ENCODE measurements at places on chromosomes 12 and 14. TPM values are rescaled to one million over a fixed set of nuclear protein-coding genes. Genes with fewer than 3 reads are reported as not detected.

DNA sequence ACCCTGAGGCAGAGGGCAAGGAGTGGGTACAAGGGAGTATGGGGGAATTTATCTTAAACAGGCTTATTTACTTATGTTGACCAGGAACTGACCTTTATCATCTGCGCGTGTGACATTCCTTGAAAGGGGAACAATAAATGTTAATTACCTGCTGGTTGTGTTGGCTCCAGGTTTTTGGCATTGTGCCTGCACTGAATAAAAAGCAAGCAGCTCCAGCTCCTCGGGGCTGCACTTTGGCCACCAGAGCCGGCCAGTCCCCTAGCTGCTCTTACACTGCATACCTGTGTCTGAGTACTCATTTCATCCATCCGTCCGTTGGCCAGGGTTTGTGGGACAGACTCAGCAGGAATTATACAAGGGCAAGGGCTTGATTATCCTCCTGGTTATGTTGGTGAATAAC is 68.8 kb upstream of the GTF2A1 start:
- H3K27me3 ChIP-seq: peaks cover 9% of the 10 kb centered on the region
- H3K4me3 ChIP-seq: no peak overlapping the region
- H3K27ac ChIP-seq: no peak overlapping the region
- DNase-seq: no peak
- no peaks in the 10 kb centered on the region for H3K36me3 ChIP-seq

GRCh38 chr14:24196071-24197055 is 1.1 kb upstream of the TM9SF1 start:
- peaks cover 54% of the 10 kb centered on the region for H3K4me1 ChIP-seq
- H3K36me3 ChIP-seq: peaks cover 56% of the 10 kb centered on the region
- peak overlapping the region; percentile 99 for H3K27ac ChIP-seq
- no peak for DNase-seq

DNA sequence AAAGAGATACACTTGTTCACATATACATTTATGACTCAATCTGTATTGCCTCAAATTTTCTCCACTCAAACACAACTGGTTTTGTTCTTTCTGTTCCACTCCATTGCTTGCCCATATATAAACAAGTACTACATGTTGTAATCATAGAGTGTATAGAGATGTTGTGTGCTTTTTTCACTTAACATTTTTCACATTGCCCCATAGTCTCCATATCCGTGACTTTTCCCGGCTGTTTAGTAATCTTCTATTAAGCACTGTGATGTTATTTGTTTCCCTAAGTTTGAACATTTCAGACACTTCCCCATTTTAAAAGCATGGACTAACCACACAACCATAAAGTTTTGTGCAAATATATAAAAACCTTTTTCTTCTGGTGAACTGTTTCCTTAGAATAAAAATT is 45.5 kb upstream of the PTPRR start:
- no peaks in the 10 kb centered on the region for H3K36me3 ChIP-seq
- H3K4me3 ChIP-seq: no peak overlapping the region
- no peak overlapping the region for H3K27ac ChIP-seq

DNA sequence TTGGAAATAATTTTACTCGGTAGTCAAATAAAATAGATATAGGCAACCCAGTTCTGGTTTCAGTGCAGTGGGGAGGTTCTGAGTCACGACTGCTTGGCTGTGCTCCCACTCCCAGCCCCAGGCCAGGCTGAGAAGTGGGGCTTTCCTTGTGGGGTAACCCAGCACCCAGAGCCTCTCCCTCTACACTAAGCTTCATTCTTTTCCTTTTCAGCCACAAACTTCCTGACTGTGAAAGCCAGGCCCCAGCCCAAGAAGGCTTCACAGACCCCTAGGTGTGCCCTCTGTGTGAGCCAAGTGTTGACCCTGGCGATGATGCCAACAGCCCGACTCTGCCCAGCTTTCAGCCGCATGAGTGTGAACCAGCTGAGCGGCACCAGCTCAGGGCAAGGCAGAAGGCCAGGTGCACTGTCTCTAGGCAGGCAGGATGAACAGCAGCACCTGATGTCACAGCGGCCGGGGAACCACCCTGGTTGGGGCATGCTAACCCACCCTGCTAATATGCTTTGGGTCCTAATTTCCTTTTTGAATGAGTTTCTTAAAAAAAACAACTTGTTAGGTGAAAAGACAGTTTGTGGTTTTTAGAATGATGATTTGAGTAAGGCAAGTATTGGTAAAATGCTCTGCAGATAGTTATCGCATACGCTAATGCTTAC is 42.2 kb upstream of the ATP23 start:
- H3K27me3 ChIP-seq: peaks cover 3% of the 10 kb centered on the region
- H3K27ac ChIP-seq: peak overlapping the region; percentile 92
- H3K4me1 ChIP-seq: peaks cover 54% of the 10 kb centered on the region
- peak overlapping the region; percentile 43 for H3K4me3 ChIP-seq
- no peaks in the 10 kb centered on the region for H3K36me3 ChIP-seq

DNA sequence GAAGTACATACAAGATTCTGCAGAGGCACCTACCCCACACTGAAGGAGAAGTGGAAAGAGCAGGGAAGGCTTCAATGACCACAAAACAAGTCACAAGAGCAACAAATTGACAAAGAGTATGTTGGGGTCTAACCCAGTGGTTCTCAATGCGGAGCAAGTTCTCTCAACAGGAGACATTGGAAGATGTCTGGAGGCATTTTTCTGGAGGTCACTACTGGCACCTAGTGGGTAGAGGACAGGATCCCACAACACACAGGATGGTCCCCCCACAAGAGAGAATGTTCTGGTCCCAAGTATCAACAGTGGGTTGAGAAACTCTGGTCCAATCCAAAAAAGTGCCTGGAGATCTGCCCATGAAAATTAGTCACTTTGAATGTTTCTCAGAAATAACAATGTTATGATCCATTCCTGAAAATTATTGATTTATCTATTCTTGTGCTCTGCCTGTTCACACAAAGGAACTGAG is 3.4 kb downstream of the SSH1 start:
- DNase-seq: no peak
- peaks cover 21% of the 10 kb centered on the region for H3K36me3 ChIP-seq
- H3K27ac ChIP-seq: peak overlapping the region; percentile 38
- H3K4me1 ChIP-seq: peaks cover 46% of the 10 kb centered on the region
- peaks cover 3% of the 10 kb centered on the region for H3K27me3 ChIP-seq

GRCh38 chr12:49776858-49777257 is 35.5 kb downstream of the TMBIM6 start:
- no peak overlapping the region for H3K27ac ChIP-seq
- no peak for DNase-seq
- peaks cover 17% of the 10 kb centered on the region for H3K27me3 ChIP-seq
- peaks cover 13% of the 10 kb centered on the region for H3K4me1 ChIP-seq
- no peak overlapping the region for H3K4me3 ChIP-seq
- H3K36me3 ChIP-seq: no peaks in the 10 kb centered on the region

DNA sequence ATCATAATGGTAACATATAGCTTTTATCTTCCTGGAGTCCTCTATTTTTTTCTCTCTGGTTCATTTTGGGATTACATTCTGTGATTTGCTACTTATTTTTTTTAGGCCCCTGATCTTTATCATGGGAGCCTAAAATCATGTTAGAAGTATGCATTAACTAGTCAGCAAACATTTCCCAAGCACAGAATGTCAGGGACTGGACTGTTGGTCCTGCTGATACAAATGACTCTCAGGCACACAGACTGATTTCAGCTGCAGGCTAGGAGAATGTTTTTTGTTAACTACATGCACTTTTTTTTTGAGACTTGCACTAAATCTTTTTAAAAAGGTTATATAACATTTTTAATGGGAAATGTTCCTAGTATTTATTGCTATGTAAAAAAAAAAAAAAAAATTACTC is 131.1 kb downstream of the ACSS3 start:
- DNase-seq: no peak
- no peaks in the 10 kb centered on the region for H3K27me3 ChIP-seq
- no peaks in the 10 kb centered on the region for H3K4me1 ChIP-seq

- no peaks in the 10 kb centered on the region for H3K27me3 ChIP-seq
- DNase-seq: no peak
- no peak overlapping the region for H3K4me3 ChIP-seq
- H3K36me3 ChIP-seq: no peaks in the 10 kb centered on the region
Observed at GRCh38 chr12:3278681-3279414, 201.7 kb downstream of the TSPAN9 start.

DNA sequence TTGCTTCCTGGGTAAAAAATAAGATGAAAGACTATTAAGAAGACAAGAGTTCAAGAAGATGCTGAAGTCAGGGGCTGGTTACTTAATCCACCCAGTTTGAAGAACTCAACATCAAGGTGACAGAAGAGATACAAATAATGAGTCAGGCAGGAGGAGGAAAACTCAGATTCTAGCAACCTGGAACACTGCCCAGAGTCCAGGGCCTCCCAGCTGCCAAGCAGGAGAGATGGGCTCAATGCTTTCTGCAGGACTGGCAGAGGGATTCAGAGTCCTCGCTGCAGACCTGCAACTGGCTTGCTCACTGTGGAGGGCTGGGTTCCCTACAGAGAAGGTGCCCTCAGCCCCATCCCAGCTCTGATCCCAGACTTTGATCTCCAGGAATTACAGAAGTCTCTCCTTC is 28.6 kb upstream of the CEBPE start:
- H3K4me1 ChIP-seq: no peaks in the 10 kb centered on the region
- peaks cover 13% of the 10 kb centered on the region for H3K27me3 ChIP-seq

GRCh38 chr14:54711812-54712464 is 145.0 kb downstream of the SAMD4A start:
- peak; percentile 35 for DNase-seq
- peaks cover 3% of the 10 kb centered on the region for H3K27me3 ChIP-seq

DNA sequence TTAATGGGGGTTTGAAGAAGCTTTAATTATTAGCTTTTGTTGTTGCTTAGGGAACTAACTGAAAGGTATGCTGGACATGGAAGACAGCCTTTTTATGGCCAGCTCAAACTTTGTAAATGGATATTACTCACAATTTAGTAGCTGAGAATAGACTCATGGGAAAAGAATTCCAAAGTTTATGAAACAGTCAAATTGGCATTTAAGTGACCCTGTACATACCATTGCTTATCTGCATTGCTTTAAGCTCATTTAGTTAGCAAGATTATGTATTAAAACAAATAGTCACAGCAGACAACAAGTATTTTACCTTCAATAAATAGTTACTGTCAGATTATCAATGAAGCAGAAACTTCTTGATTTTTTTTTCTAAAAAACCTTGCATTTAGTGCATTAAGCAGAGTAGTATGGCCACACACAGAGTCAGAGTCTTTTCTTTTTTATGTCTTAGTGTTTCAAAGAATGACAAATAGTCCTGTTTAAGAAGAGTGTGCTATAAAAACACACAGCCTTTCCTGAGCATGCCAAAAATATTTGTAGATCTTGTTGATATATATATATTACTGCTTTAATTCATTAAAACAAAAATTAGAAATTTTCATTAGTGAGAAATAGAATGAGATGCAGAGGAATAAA is 102.2 kb downstream of the TTC6 start:
- H3K4me3 ChIP-seq: no peak overlapping the region
- no peak overlapping the region for H3K27ac ChIP-seq
- H3K27me3 ChIP-seq: no peaks in the 10 kb centered on the region
- no peaks in the 10 kb centered on the region for H3K4me1 ChIP-seq

- no peak for DNase-seq
Observed at GRCh38 chr14:99551034-99551922, 52.7 kb downstream of the CCDC85C start.

DNA sequence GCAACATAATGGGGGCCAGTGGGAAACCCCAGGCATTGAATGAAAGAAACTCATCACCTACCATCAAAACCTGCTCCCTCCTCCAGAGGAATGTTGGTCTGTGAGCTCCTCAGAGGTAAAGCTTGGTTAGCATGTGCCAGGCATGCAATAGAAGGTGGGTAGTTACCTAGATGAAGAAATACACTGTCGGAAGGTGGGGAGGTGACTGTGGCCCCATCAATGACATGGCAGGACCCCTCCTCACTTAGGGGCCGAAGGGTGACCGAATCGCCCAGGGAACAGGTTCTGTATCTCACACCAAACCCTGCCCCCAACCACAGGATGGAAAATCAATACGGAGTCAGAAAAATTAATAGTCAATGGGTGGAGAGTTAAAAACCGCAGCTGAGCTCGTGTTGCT is 135.6 kb downstream of the BCL11B start:
- H3K27me3 ChIP-seq: no peaks in the 10 kb centered on the region
- no peak overlapping the region for H3K27ac ChIP-seq
- H3K36me3 ChIP-seq: no peaks in the 10 kb centered on the region
- H3K4me1 ChIP-seq: peaks cover 18% of the 10 kb centered on the region
- DNase-seq: no peak

DNA sequence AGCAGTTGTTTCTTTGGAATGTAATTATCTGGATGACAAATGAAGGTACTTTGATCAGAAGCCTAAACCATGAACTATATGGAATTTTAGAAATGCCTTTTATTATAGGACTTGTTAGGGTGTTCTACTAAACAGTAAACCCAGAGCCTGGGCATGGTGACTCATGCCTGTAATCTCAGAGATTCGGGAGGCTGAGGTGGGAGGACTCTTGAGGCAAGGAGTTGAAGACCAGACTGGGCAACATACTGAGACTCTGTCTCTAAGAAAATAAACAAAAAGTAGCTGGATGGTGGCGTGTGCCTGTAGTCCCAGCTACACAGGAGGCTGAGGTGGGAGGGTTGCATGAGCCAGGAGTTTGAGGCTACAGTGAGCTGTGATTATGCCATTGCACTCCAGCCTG is 23.9 kb downstream of the PALS1 start:
- no peak for DNase-seq
- H3K36me3 ChIP-seq: no peaks in the 10 kb centered on the region
- no peaks in the 10 kb centered on the region for H3K27me3 ChIP-seq
- peaks cover 8% of the 10 kb centered on the region for H3K4me1 ChIP-seq
- no peak overlapping the region for H3K27ac ChIP-seq

DNA sequence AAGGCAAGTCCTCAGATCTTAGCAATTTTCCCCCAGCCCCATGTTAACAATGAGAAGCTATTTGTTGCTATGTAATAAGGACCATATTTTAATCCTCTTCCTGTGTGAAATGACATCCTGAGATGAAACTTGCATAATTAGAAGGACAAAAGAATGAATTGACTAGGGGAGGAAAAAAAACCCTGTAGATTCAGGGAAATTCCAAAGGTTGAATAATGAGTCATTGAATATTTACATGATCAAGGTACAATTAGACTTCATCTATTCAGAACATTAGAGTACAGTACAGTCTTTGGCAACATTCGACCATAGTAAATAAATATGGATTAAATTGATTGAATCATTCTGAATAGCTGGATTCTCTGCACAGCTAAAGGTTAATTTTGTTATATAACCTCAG is 9.4 kb downstream of the MYBPC1 start:
- no peaks in the 10 kb centered on the region for H3K4me1 ChIP-seq
- H3K27me3 ChIP-seq: no peaks in the 10 kb centered on the region
- no peak for DNase-seq
- no peaks in the 10 kb centered on the region for H3K36me3 ChIP-seq

DNA sequence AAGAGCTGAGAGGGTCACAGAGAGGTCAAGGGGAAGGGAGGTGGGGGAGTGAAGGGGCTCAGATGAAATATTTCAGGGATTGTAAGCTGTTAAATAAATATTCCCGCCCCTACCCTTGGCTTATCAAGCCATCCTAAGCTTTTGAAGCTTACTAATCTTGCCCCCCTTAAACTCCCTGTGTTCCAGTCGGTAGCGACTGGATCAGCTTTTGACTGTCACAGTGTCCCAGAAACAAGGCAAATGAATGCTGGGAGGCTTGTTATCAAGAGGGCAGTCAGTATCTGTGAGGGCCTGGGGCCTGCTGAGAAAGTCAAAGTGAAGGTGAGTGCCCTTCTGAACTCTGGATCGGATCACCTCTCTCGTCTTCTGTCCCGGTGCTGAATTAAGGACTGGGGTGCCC is 128.1 kb downstream of the DACT1 start:
- no peak overlapping the region for H3K27ac ChIP-seq
- H3K36me3 ChIP-seq: no peaks in the 10 kb centered on the region
- no peaks in the 10 kb centered on the region for H3K4me1 ChIP-seq
- DNase-seq: no peak
- no peak overlapping the region for H3K4me3 ChIP-seq

The SRRM4 gene
- total RNA-seq: not detected

The LRRIQ1 gene
- not detected for total RNA-seq

The P3H3 gene
- not detected for total RNA-seq

The SERPINA9 gene
- not detected for total RNA-seq

The PRKD1 gene
- total RNA-seq: not detected

The SLC17A8 gene
- total RNA-seq: not detected

Data from activated CD4-positive, alpha-beta T cell treated with anti-CD3 and anti-CD28 coated beads, Interleukin-2, amount 10 ng/mL, durations not matched to agents 7 days and 5 days (primary cell).